ENCODE measurements at places on chromosomes 1 and 21.

GRCh38 chr1:30889511-30889910 is 19.0 kb downstream of the SDC3 start:
- no peak for DNase-seq

DNA sequence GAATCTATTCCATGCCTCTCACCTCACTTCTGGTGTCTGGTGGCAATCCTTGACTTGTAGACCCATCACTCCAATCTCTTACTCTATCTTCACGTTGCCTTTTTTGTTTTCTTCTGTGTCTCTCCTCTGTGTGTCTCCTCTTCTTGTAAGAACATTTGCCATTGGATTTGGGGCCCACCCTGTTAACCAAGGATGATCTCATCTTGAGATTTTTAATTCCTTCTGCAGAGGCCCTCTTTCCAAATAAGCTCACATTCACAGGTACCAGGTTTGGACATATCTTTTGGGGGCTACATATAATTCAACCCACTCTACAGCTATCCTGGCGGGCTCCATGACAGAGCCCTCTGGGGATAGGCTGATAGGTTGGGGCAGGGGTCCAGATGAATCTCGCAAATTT is 55.8 kb downstream of the UBE2T start:
- no peak for DNase-seq

- no peak for DNase-seq
Measured at GRCh38 chr1:202113690-202114300, 8.9 kb upstream of the GPR37L1 start.

DNA sequence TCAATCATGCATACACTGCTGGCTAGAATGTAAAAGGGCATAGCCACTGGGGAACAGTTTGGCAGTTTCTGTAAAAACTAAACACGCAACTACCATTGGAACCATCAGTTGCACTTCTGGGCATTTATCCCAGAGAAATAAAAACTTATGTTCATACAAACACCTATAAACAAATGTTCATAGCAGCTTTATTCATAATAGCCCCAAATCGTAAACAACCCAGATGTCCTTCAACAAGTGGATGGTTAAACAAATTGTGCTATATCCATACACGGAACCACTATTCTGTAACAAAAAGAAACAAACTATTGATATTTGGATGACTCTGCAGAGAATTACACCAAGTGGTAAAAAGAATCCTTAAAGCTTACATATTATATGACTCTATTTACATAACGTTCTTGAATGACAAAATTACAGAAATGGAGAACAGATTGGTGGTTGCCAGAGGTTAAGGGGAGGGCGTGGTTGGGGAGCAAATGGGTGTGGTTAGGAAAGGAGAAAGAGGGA is 22.8 kb downstream of the LACTBL1 start:
- no peak for DNase-seq

All from stimulated activated CD4-positive, alpha-beta T cell treated with anti-CD3 and anti-CD28 coated beads, Interleukin-4, amount 100 ng/mL, for 48 hours (primary cell).